ENCODE measurements at places on chromosomes 13 and 19.
A peak's percentile ranks its signal among the peaks of the same experiment; 100 is the strongest.

GRCh38 chr19:55973982-55974381, 12.6 kb upstream of the NLRP5 start:
- no peak for DNase-seq

DNA sequence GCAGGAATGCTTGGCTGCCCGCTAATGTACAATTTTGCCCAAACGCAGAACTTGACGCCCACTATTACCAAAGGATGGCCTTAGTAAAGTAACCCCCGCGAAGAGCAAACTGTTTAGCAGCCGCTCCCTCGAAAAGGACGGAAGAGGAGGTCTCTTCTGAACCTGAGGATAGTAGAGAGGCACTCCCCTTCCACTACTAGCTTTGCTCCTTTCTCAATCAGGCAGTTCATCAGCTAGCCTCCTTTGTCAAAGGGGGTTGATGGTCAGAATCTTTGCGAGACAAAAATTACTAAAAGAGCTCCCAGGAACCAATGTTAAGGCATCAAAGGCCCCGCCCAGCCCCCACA, 534 bp downstream of the CAB39L start:
- peak; percentile 29 for DNase-seq

DNA sequence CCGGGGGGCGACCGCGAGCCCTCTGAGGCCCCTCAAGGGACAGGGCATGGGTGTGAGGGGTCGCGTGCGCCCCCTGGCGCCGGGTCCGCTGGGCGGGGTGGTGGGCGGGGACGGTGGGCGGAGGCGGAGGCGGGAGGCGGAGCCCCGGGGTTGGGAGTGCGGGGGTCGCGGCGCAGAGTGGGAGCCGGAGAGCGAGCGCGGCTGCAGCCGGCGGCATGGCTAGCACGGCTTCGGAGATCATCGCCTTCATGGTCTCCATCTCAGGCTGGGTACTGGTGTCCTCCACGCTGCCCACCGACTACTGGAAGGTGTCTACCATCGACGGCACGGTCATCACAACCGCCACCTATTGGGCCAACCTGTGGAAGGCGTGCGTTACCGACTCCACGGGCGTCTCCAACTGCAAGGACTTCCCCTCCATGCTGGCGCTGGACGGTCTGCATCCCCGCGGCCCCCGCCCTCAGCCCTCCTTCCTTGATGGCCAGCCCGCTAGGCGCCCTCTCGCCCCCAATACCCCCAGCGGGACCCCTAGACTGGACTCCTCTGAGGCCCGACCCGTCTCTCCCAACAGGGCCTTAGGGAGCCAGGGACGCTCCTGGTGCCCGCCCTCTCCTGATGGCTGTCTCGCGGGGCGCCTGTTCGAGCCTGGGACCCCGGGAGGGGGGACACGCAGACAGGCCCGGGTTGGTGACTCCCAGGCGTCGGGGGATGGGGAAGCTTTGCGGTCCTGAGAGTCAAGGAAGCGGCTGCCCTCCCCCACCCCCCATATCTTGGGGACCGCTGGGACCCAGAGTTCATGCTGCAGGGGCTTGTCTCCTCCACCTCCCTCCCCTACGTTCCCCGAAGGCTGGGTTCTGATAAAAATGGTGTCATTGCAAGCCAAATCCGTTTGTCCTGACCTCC, at the start of gene CLDN10:
Gene CLDN10, plus strand, starts transcription at position 182 of the 903 bp plus-strand sequence. Its CDS starts 34 bp downstream, at position 216.
- peak; percentile 83 for DNase-seq

GRCh38 chr19:43779820-43780219, 953 bp downstream of the KCNN4 start:
- DNase-seq, result peak; percentile 36

DNA sequence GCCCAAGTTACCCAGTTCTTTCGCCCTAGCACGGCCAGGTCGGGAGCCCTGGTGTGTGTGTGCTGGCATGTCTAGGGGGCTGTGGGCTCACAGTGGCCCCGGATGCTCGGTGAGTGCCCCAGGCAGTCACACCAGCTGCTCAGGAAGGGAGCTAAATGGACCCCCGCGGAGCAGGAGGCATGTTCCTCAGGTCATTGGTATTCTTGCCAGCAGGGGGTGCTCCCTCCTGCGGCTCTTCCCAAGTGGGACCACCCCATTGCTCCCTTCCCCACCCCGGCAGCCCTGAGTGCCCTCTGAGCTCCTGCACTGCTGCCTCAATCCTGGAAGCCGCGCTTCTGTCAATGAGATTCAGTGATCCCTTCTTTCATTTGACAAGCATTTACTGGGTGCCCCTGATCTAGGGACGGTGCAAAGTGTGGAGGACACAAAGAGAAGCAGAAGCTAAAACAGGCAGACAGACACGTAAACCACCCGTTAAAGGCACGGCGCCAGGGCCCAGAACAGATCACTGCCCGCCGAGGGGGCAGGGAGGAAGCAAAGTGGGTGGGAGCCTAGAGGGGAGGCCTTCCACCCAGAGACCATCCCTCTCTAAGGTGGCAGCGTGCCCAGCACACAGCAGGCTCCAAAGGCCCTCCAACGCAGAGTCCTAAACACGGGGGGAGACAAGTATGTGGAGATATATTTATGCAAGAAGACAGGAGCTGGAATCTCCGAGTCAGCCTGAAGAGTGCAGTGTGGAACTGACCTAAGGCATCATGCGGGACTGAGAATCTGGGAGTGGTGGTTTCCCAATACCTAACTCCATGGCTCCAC, 5.2 kb upstream of the ADPRHL1 start:
- peak; percentile 34 for DNase-seq

DNA sequence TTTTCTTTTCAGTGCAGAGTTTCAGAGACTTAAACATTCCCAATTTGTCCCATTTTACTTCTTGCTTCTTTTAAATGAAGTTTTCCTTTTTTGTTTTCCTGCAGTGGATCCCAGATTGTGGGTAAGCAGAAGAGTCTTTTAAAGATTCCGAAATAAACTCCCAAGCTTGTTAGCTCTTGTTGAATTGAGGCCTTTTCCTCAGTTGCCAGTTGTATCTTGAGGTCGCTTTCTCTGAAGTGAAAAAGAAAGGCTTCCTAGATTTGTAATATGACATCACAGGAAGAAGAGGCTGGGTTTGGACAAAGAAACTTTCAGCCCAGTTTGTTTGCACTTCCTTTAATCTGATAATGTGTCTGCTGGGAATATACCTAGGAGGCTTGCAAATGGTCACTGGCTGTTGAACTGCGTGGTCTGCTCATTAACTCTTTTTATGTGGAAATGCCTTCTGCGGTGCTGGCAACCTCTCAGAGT, at the start of gene LPAR6:
Gene LPAR6, minus strand, starts transcription at position 233 of the 471 bp plus-strand sequence. CDS start 690 bp downstream, outside the sequence.
- no peak for DNase-seq

DNA sequence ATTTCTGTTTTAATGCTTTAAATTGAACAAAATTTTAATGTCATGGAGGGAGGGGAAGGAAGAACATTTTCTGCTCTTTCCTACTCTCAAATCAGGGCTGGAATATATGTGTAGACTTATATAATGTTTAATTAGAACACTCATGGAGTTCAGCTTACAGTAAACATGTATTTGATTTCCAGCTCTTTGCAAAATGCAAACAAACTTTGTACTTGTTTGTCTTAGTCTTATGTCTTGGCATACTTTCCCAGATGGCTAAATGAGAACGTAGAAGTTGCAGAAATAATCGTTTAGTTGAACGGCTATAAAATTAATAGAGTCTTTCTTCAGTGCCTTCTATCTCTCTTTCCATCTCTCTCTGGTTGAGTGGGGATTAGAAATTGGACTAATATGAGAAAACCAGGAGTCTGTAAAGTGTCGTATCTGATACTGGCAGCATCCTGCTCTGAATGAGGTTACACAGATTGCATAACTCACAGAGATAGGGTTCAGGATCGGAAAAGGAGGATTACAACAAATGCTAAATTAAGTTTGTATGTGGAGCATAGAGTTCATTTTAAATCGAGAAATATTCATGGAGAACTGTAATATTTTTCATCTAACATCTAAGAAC, 82.3 kb downstream of the FGF9 start:
- DNase-seq, result no peak

- peak; percentile 78 for DNase-seq
These were observed at the start of gene TSC22D1 for GRCh38 chr13:44575741-44576350. Gene TSC22D1, minus strand, starts transcription at chr13:44576330. Its CDS starts 256 bp downstream, at chr13:44576074.

DNA sequence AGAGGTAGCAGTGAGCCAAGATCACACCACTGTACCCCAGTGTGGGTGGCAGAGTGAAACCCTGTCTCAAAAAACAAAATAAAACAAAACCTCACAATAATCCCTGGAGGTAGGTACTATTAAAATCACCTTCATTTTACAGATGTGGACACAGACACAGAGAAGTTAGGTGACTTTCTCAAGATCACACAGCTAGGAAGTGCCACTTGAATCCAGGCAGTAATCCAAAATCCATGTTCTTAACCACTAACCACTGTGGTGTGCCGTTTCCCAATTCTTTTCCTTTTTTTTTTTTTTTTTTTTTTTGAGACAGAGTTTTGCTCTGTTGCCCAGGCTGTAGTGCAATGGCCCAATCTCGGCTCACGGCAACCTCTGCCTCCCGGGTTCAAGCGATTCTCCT, 9.0 kb downstream of the PPP1R14A start:
- no peak for DNase-seq

DNA sequence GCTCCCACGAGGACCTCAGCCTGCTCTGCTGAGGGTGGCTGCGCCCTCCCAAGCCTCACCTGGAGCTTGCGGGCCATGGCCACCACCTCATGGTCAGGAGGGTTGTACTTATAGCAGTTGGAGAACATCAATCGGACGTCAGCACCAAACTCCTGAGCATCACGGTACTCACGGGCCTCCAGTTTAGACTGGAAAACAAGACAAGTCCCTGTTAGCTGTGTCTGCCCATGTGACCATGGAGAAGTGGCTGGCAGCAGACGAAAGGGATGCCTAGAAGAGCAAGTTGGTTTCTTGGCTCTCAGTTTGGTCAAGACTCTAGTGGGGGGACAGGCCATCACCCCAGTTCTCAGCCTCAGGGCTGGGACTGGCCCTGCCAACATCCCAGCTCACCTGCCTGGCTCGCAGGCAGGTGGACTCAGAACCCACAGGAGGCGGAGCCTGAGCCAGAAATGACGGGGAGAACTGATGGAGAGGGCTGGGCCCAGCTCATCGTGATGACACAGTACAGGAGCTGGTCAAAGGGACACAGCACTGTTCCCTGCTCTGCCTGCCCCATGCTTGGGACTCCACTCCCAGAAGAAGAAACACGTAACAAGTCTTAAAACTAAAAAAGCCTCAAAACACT, 31.2 kb upstream of the EPHX3 start:
- DNase-seq, result no peak

GRCh38 chr19:21709464-21709863, 57.9 kb downstream of the ZNF100 start:
- no peak for DNase-seq

- no peak for DNase-seq
These were observed 12.7 kb upstream of the KBTBD6 start for GRCh38 chr13:41145136-41145908.

GRCh38 chr13:83536941-83537340, 345.3 kb downstream of the SLITRK1 start:
- DNase-seq, result no peak

GRCh38 chr19:18718015-18718526, 34.6 kb downstream of the CRTC1 start:
- peak; percentile 40 for DNase-seq

DNA sequence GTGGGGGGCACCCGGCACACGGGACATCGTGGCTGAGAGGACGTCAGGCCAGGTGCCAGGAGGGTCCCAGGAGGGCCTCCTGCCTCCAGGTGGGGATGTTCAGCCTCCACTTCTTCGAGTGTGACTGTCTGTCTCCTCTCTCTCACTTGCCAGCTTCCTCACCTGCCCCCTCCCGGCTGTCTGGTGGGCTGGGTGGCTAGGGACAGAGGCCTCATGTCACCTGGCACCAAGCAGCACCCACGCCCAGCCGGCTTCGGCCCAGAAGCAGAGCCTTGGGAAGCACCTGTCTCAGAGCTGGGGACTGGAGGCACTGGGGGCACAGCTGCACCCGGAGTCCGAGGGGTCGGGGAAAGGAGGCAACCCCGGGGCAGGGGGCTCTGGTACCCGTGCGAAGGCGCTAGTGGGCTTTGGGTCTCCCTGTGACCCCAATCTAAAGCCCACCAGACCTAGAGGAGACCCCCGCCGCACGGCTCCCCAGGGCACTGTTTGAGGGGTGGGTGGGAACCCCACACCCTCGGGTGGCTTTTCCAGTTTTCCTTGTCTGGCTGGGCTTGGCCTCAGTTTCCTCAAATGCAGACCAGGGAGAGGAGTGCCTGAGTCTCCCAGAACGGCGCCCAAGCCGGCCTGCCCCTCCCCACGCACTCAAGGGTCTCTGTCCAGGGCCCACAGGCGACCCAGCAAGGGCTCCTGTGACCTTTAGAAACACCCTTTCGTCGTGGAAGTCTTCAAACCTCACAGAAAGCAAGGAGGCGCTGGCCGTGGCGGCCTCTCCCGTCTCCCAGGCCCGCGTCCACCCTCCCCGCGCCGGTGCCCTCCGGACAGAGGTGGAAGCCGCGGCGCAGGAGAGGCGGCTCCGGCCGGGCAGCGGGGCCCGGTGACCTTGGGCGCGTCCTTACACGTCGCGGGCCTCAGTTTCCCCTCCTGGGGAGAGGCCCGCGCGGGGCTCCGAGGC, 664 bp upstream of the HCN2 start:
- DNase-seq, result no peak

DNA sequence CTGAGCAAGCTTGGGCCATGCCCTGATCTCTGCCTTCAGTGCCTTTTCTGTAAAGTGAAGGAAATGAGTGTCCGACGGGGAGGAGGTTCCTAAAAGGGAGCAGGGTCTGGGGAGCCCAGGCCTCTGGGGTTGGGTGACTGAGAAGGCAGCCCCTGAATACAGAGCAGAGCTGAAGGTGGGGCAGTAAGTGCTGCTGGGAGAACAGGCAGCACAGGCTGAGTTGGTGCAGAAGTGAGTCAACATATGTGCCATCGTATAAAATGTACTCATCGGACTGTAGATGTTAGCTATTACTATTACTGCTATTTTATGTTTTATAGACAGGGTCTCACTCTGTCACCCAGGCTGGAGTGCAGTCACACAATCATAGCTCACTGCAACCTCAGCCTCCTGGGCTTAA, 1.0 kb upstream of the HAMP start:
- DNase-seq, result no peak
